ENCODE measurements at places on chromosomes 16 and 17. TPM values are rescaled to one million over a fixed set of nuclear protein-coding genes. Genes with fewer than 3 reads are reported as not detected.

DNA sequence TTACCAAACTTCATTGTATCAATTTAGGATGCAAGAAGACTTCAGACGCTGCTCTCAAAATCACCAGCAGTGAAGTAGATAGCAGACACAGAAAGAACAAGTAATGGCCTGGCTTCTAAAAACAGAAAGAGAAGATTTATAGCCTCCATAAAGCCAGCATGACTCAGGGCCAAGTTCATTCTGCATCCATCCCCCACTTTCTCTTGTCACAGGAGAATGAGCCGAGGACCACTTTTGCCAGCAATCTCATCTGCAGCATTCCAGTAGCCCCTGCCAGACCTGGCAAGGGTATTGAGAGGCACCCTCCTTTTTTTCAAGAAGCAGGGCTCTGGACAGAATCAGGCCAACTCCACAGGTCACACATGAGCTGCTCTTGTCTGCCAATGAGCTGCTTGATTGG, 355.4 kb upstream of the SOX9 start:
- DNase-seq, result no peak

- no peak for DNase-seq
These were observed 23.9 kb downstream of the GPR139 start for GRCh38 chr16:20049831-20050230.

Gene CMTM2
- total RNA-seq, result 1.3 TPM

Gene NPIPB12
- total RNA-seq, result 17.4 TPM

- no peak for DNase-seq
These were observed 30.6 kb upstream of the IRX3 start for GRCh38 chr16:54317101-54317611.

DNA sequence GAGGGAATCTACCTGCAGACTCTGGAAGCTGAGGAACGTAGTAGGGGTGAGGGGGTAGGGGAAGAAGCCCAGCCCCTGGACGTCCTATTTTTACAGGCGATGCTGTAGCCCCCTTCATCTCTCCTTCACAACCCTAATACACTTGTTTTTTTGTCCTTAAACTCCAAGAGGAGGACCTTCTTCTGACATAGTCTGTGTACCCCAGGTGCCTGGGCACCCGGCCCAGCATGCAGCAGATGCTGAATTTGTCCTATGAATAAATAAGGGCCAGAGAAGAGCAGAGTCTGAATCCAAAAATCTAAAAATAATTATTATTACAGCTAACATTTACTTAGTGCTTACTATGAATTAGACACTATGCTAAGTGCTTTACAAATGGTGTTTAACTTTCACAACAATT, 5.1 kb downstream of the KIF18B start:
- DNase-seq, result peak; percentile 5

GRCh38 chr17:35543856-35544255, 6.4 kb upstream of the SLFN12L start:
- DNase-seq, result no peak

GRCh38 chr17:7250695-7251627, 573 bp downstream of the CTDNEP1 start:
- DNase-seq, result no peak

Gene ZNF423
- total RNA-seq, result 8.6 TPM

- DNase-seq, result no peak
These were observed 78.6 kb upstream of the ZNF469 start for GRCh38 chr16:88303890-88304819.

DNA sequence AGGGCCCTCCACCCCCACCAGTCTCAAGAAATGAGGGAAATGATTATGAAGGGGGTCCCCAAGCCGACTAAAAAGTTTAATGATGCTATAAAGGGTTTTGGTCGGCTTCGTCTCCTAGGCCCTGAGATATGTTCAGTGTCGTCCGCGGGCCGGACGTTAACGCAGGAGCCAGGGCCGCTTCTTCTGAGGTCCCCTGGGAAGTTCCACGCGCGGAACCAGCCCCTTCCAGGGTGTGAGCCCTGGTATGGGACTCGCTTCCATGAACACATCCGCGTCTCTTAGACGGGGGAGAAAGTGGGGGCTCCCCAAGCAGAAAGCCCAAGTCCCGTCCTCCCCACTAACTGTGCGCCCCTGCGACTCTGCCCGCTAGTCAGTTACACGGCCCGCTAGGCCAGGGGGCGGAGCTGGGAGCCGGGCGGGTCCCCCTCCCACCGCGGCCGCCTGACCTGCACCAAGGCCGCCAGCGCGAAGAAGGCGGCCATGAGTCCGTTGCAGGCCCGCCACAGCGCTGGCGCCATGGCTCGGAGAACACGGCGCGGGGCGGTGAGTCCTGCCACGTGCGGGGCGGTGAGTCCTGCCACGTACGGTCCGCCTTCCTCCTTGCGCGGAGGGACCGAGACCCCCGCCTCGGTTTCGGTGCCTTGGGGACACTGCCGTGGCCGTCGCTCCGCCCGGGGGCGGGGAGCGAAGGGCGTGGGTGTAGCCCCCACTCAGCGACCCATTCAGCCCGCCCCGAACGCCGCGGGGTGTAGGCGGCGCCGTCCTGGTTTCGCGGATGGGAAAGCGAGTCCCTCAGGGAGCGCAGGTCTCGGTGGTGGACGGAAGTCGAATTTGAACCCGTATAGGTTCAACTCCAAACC, at the start of gene TMEM220:
TSS of gene TMEM220 (minus strand) at position 690 of the 860 bp plus-strand sequence. CDS start at position 518, 172 bp downstream.
- peak; percentile 88 for DNase-seq

GRCh38 chr16:81694494-81695280, 84.4 kb upstream of the PLCG2 start:
- DNase-seq, result no peak

DNA sequence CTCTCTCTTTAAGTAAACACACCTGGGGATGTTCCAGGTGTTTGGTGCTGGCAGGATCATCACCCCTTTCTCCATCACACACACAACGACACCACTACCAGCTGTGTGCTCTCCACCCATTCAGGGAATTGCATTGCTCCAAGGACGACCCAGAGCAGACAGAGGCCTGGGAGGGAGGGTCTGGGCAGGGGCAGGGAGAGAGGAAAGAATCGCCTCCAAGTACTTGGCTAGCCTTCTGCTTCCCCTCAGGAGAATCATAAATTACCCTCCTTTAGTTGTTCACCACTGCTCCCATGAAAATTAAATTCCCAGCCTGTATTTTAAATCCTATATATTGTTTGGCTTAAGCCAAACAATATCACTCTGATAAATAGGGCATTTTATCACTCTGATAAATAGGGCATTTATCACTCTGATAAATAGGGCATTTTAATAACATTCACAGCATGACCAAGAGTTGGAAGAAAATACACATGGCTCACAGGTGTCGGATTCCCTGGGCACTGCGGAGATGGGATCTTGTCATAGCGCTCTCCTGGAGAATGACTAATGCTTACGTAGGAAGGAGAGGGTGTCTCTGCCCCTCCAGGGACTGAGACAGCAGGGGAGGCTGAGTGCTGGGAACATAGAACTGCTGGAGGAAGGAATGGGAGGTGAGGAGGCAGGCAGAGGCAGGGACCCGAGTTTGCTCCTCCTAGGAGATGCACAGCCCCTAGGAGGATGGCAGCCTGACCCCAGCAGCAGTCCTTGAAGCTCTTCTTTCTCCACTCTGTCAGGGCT, 673.6 kb downstream of the HS3ST4 start:
- DNase-seq, result no peak

Gene DPEP2
- total RNA-seq, result 0.78 TPM

Gene VMO1
- total RNA-seq, result 0.97 TPM

DNA sequence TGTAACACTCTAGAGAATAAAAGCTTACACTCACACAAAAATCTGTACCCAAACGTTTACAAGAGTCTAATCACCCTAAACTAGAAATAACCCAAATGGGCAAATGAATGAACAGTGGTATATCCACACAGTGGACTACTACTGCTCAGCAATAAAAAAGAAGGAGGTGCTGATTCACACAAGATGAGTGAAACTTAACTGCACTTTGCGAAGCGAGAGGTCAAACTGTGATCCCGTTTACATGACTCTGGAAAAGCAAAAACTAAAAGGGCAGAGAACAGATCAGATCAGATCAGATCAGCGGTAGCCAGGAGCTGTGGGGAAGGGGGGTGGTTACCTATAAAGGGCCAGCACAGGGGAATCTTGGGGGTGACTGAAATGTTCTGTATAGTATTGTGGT, 113.4 kb downstream of the TRIM37 start:
- no peak for DNase-seq

GRCh38 chr17:77681861-77682260, 276.6 kb upstream of the TNRC6C start:
- DNase-seq, result peak; percentile 79

GRCh38 chr17:38967290-38967738, at the start of gene FBXO47:
TSS of gene FBXO47 (minus strand) at chr17:38967403. CDS start at chr17:38963025, 4,378 bp downstream.
- DNase-seq, result peak; percentile 95

All from cardiac septum (tissue), 1 donor.